Stomach (tissue), 19 donors: ENCODE measurements at places on chromosomes 5 and 9. TPM values are rescaled to one million over a fixed set of nuclear protein-coding genes. Genes with fewer than 3 reads are reported as not detected.
A peak's percentile ranks its signal among the peaks of the same experiment; 100 is the strongest.

DNA sequence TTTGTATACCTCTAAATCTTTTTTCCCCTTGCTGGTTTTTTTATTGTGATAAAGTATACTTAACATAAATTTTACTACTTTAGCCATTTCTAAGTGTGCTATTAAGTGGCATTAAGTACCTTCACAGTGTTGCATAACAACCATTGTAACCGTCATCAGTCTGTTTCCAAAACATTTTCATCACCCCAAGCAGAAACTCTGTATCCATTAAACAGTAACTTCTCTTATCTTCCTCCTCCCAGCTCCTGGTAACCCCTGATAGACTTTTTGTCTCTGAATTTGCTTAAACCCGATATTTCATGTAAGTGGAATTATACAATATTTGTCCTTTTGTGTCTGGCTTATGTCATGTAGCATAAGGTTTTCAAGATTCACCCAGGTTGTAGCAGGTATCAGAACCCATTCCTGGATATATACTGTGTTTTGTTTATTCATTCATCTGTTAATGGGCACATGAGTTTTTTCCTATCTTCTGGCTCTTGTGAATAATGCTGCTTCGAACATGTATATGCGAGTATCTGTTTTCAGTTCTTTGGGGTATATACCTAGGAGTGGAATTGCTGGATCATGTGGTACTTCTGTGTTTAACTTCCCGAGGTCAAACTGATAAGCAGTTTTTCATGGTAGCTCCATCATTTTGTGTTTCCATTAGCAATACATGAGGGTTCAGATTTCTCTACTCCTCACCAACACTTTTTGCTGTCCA lies 66.4 kb downstream of the EHMT1 start:
- no peak for DNase-seq

DNA sequence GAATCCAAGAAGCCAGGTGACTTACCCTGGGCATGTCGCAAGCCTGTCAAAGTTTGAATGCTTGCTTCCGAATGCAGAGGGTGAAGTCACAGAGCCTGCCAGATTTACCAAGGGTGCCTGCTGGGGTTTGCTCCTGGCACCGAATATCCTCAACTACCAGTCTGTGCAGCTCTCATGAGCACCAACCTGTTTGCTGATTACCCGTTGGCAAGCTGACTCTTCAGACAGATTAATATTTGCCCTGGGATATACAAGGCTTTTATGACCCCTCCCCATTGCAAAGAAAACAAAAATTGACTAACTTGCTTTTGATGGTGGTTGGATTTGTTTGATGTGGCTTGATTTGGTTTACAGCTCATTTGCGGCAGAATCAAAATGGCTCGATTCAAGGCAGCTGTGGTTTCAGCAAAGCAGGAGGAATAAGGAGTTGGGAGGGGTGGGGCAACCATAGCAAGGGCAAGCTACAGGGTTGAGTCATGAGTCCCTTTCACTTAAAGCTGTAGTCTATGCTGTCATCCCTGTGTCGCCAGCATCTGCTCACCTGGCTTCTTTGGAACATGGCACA lies 82.3 kb upstream of the AGXT2 start:
- DNase-seq = peak; percentile 61

DNA sequence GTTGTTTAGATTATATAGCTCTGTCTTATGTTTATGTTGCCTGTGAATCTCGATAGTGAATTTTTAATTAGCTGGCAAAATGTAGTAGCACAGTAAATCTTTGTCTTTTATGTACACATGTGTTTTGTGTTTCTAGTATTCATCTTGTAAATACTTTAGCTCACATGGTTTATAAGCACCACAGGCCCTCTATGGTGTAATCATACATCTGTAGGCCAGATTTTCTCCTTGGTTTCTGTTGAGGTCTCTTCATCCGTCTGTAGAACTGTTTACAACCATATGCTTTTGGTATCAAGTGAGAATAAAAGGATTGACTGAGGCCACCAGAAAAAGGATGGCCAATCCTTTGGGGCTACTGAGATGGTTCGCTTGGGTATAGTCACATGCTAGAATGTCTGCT lies 45.0 kb downstream of the PRR16 start:
- no peak for DNase-seq

GRCh38 chr5:168646335-168646734 lies 67.2 kb upstream of the PANK3 start:
- DNase-seq = no peak

DNA sequence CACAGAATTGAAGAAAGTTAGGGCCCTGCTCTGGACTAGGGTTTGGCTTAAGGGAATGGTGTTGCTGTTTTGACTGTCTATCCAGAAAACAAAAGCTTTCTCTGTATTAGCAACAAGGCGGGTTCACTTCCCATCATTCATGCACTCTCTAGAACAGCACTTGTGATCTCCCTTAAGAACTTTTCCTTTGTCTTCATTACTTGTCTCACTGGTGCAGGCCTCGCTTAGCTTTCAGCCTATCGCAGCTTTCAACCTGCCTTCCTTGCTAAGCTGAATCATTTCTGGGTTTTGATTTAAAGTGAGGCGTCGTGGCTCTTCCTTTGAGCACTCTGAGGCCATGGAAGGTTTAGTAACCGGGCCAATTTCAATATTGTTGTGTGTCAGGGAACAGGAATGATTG lies 35.2 kb upstream of the LPCAT1 start:
- DNase-seq = no peak

Gene ANKDD1B
- polyA plus RNA-seq = 0.37 TPM

Gene DRD1
- polyA plus RNA-seq = not detected

Gene PRELID2
- 7.1 TPM for polyA plus RNA-seq
